ENCODE measurements at places on chromosomes 11 and 22.

- peak; percentile 77 for DNase-seq
These were observed 591 bp downstream of the CAPRIN1 start for GRCh38 chr11:34052036-34052607.

- no peak for DNase-seq
These were observed 693.7 kb downstream of the OPCML start for GRCh38 chr11:132838627-132839026.

- DNase-seq = no peak
These were observed 12.9 kb upstream of the FAT3 start for GRCh38 chr11:92211576-92212167.

DNA sequence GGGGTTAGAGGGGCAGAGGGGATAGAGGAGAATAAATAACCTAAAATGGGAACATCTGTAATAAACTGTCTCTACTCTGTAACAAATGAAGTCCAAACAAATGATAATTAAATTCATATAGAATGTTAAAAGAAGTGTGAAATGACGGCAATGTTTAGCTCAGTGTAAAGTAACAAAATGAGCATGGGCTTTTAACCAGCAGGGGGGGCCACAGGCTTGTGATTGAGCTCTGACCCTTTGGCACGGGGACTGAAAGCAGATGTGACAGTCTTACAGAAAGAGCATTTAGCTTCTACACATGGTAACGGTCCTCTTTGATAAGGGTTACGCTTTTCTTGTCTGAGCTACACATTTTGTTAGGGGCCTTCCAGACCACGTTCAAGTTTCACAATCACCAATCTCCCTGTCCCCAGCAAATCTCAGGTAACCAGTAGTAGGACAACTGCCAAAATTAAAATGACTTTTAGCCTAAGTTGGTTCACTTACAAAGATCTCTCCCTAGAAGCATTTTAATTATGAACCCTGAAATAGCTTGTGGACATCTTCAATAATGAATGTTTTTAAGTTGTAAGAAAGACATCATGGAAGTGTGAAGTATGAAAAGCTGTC lies 262.5 kb downstream of the DCDC1 start:
- peak; percentile 35 for DNase-seq

DNA sequence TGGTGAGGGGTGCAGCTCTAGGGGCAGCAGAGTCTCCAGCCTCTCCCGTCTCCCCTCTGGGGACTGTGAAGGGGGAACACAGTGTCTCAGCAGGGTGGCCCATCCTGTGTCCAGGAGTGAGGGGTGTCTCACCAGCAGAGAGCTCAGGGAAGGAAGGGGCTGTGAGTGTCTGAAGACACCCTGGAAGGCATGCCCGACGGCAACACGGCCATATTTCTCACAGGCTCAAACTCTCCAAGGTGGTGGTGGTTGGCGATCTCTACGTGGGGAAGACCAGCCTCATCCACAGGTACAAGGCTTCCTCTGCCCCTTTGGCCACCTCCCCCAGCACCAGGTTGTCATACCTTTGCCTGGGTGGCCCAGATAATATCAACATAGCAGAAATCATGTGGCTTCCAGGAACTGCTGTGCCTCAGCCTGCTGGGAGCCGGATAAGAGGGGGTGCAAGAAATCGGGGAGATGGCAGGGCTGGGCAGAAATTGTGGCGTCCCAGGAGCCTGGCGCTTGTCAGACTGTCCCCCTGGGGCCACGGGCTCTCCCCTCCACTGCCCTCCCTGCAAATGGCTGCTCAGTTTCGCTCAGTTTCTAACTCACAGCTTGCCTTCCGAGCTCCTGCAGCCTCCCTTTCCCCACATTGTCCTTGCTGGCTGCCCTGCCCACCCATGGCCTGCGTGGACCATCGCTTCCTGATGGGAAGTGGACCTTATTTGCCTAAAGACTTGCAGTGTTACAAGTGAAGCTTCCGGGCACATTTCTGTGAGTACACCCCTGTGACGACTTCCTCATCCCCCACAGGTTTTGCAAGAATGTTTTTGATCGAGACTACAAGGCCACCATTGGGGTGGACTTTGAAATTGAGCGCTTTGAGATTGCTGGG lies 7.2 kb downstream of the RAB36 start:
- DNase-seq = no peak

GRCh38 chr11:78815831-78816230 lies 241.2 kb upstream of the NARS2 start:
- DNase-seq = no peak

DNA sequence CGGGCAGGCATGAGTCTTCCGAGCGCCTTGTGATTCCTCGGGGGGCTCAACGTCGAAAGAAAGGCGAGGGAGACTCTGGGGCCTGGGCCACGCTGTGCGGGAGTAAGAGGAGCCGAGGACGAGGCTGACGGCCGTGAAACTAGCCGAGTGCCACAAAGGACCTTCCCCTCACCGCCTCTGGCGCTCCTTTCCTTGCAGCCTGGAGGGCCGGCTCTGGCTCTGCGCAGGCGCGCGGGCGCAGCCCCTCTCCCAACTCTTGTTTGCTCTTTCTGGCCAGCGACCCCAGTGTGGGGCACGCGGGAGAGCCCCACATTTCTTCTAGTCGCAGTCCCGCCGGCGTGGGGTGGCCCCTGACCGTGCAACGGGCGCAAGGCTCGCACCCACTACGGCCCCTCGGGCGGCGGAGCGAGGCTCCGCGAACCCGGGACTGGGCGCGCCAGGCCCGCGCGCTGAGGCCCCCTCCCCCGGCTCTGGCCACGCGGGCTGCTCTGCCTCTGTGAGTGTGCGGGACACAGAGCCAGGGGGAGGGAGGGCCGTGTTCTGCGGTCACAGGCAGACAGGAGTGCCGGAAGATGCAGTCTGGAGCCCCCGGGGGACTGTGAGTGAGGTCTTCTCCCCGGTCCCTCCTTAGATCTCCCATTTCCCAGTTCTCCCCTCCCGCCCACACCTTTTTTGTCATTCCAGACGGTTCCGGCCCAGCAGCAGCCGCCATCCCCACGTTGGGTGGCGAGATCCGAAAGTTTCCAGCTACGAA lies 1.0 kb upstream of the TOB2 start:
- peak; percentile 38 for DNase-seq

DNA sequence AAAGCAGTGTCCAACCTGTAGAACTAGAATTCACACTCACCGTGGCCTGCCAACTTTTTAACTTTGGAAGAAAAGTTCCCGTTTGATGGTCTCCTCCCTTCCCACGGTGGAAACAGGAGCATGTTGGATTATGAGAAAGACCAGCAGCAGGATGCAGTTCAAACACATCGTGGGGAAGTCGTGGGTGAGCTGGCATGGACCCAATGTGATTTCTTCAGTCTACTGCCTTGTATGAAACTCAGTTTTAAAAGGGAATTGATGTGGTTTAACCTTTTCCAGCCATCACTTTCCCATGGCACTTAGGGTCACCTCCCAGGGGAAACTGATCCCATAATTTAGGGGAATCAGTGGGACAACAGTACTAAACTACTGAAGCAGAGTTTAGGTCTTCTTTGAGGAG lies 318.3 kb downstream of the CADM1 start:
- DNase-seq = no peak

DNA sequence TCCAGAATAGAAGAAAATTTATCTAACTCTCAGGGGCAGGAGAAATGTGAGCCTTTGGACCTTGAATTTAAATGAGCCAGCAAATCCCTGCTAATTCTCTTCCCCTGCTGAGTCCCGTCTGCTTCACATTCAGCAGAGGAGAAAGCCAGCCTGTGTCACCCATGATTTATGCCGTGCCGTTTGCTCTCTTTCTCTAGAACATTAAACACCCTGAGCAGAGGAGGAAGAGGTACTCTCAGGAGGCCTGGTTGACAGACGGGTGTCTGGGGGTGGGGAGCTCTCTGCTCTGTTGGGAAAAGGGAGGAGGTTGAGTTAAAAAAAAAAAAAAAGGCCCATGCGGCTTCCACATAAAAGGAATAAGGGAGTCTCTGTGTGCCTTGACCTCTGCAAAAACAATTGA lies 11.3 kb upstream of the MTMR3 start:
- no peak for DNase-seq

DNA sequence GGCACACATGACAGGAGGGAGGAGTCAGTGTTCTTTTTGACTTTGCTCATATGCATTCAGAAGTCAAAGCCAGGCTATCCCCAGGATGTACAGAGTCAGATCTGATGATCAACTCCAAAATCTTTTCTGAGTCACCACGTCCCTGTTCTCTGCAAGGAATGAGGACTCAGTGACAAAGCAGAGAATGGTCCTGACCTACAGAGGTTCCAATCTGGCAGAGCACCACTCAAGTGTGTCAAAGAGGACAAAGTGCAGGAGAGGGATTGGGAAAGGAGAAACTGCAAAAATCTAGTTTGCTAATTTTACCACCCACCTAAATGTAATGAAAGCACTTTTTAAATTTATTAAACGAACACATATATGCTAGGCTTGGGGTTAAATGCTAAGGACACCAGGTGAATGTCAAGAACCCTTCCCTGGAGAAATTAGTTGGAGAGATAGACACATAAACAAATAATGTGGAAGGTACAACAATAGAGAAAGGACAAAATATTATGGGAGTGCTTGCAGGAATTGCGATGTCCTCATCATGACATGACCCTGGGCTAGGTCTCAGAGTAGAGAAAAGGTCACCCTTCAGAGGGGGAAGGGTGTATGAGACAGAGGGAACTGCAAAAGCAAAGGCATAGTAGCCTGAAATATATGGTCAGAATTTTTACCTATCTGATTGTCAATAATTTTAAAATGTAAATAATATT lies 56.3 kb downstream of the MTNR1B start:
- no peak for DNase-seq

DNA sequence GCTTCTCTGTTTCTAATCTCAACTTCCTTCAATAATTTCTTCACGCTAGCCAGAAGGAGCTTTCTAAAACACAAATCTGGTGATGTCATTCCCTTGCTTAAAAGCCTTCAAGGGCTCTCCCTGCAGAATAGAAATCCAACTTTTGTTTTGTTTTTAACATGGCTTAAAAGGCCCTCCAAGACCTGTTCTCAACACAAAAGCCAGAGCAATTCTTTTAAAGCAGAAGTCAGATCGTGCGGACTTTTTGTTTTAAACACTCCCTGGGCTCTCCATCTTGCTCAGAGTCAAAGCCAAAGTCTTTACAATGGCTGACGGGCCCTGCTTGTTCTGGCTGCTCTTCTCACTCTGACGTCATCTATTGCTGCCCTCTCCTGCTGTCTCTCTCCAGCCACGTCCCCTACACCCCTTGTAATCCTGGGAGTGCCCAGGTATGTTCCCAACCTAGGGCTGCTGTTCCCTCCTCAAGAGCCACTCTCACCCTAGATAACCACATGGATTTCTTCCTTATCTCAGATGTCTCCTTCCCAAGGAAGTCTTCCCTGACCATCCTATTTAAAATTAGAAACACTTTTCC lies 22.5 kb downstream of the TECTA start:
- no peak for DNase-seq

DNA sequence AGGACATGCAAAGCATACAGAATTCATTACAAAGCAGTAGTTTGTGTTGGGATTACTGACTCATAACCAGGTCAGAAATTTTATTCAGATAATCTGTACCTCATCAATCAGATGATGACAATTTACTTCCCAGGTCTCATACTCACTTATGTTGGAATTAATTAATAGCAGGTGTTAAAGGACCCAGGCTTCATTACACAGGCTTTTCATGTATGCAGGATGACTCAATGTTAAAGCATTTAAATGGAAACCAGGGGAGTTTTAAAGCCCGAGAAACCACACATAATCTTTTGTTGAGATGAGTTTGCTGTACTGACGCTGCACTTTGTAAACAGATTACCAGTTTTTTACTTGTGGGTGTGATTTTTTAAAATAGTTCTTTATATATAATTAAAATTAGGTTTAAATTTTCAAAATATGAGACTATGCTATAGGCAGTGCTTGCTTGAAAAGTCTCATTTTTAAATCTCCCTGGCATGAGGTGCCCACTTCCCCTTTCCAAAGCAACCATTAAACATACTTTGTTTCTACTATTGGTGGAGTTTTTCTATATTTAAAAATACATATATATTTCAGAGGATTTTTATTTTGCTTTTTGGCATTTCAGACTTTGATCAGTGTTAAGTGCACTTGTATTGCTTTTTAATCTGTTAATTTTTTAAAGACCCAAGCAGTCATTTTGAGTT lies 41.0 kb downstream of the CEP57 start:
- no peak for DNase-seq

DNA sequence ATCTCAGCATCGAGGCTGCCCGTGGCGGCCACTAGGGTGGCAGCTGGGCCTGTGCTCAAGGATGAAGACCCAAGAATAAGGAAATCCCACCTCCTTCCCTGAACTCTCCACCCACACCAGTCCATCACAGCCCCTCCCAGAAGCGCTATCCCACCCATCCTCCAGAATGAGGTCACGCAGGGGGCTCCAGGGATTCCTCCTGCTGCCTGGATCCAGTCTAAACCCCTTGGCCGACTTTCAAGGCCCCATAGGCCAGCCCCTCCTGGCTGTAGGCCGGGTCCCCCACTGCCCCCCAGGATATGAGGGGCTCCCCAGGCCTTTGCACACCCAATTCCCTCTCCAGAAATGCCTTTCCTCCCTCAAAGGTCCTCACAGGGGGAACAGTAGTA lies 19.0 kb upstream of the SCGB1A1 start:
- DNase-seq = no peak

DNA sequence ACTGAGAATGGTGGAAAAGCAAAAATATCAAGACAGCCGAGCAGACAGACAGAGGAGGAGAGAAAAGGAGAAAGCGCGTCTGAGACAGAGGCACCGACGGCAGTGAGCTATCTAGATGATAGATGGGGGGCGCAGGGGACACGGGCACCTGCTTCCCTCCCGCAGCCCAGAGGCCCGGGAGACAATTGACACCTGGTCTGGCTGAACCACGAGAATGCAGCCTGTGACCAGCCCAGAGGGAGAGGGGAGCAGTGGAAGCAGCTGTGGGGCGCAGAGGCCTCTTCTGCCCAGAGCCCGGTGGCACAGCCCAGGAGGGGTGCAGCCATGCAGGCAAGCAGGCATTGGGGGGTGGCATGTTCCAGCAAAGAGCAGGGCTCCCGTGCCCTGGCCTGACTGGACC lies 48.2 kb downstream of the ELFN2 start:
- DNase-seq = no peak

- DNase-seq = no peak
These were observed 703.0 kb downstream of the JRKL start for GRCh38 chr11:97092823-97093222.

DNA sequence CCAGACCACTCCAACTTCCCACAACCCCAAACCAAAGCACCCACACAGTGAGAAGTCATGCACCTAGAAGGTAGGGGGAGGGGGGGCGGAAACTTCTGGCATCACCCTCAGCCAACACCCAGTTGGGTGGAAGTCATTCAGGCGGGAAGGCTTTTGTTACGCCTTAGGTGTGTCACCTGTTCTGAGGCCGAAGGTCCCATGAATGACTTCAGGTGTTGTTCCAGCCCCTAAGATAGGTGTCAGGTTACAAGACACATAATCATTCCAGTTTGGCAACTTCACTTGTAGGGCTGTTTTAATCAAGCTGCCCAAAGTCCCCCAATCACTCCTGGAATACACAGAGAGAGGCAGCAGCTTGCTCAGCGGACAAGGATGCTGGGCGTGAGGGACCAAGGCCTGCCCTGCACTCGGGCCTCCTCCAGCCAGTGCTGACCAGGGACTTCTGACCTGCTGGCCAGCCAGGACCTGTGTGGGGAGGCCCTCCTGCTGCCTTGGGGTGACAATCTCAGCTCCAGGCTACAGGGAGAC lies at the start of gene TMPRSS4:
Gene TMPRSS4, plus strand, starts transcription at position 325 of the 528 bp plus-strand sequence. CDS start 225 bp downstream, outside the sequence.
- no peak for DNase-seq

Data from stimulated activated CD4-positive, alpha-beta T cell treated with anti-CD3 and anti-CD28 coated beads, Interleukin-12 subunit alpha, Interleukin-12 subunit beta, amount 100 ng/mL, for 24 hours (primary cell).